IMR-90 (cell line): ENCODE measurements at places on chromosomes 2 and 18. TPM values are rescaled to one million over a fixed set of nuclear protein-coding genes. Genes with fewer than 3 reads are reported as not detected.

DNA sequence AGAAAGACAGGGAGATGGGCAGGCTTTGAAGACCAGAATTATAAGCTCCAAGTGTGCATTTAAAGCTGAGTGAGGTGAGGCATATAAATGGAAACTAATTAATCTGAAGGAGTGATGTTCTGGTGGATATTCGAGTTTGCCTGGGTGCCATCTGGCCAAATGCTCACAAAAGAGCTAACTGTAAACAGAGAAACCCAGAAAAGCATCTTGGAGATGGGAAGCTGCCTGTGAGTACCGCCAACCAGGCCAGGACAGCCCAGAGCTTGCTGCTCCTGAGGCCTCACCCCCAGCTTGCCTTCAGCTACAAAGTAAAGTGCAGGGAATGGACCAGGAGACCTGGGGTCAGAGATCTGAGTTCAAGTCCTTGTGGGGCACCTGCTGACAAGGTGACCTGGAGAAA lies 446.1 kb upstream of the MYT1L start:
- DNase-seq, result no peak

GRCh38 chr2:187504312-187504921 lies 49.8 kb downstream of the TFPI start:
- no peak for DNase-seq

DNA sequence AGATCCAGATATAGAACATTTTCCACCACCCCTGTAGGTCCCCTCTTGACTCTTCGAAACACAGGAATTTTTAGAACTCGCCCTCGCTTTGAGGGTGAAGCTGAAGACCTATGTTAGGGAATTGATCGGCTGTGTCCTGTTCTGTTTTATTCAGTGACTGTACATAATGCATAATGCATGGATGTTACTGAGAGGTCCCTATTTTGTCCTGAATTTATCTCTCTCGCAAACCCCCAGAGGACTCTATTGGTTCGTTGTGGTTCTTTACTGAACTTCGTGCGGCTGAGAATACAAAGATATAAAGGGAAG lies 431 bp upstream of the EIF5B start:
- DNase-seq, result no peak

- DNase-seq, result no peak
Observed at GRCh38 chr2:233448220-233448559, 93.9 kb downstream of the DGKD start.

- DNase-seq, result no peak
Observed at GRCh38 chr2:170475878-170476277, 239.3 kb upstream of the SP5 start.

- DNase-seq, result no peak
Observed at GRCh38 chr2:2799151-2799697, 468.1 kb upstream of the MYT1L start.

- DNase-seq, result no peak
Observed at GRCh38 chr2:80322311-80322920, 17.9 kb upstream of the LRRTM1 start.

GRCh38 chr18:47522359-47522758 lies 270.9 kb upstream of the SKOR2 start:
- DNase-seq, result no peak

DNA sequence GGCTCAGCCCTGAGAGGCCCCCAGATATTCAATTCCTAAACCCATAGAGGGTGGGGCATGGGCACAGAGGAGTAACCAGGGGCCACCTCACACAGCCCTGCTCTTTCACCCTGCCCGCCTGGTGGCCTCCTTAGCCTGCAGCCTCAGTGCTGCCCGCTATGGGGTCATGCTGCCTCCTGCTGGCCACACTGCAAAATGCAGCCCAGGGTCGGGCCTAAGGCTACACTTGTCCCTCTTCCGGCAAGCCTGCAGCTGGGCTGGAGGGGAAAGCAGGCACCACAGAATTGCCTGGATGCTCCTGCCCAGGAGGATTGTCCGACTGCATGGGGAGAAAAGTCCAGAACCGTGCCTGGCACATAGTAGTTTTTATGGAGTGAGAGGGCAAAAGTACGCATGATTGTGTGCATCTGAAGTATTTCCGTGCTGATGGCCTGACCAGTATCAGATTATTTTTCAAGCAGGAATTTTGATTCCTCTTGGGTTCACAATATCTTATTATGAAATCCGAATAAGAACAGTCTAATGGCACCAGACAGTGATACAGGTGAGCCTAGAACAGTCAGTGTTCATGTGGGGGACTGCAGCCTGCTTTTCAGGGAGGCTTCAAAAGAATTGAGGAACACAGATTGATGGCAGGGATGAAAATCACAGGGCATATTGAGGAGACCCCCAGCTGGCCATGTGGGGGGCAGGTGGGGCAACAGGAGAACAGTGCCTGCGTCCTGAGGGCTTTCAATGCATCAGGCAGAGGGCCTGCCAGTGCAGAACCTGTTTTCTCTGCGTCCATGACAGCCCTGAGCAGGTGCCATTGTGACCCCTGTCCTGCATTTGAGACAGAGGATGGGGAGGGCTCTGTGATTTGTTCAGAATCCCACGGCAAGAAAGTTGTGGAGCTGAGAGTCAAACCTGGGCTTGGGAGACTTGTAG lies 51.2 kb upstream of the ALPP start:
- peak; percentile 50 for DNase-seq

DNA sequence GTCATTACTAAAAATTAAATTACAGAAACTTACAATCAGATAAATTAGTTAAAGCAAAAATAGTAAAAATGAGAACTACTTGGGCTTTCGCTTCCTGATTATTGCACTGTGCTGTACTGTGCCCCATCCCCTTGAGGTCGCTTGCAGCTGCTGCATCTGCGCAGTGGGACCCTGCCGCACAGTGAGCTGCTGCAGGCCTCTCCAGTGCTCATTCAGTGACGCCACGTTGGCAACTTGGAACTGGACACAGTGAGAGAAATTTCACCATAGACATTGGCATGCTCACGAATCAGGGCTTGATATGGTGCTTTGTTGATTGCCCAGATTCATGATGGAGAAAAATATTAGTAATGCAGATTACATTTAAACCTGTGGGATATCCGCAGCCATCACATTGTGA lies 290.8 kb upstream of the MYT1L start:
- no peak for DNase-seq

GRCh38 chr2:197080578-197081216 lies 154.2 kb upstream of the PGAP1 start:
- DNase-seq, result no peak

DNA sequence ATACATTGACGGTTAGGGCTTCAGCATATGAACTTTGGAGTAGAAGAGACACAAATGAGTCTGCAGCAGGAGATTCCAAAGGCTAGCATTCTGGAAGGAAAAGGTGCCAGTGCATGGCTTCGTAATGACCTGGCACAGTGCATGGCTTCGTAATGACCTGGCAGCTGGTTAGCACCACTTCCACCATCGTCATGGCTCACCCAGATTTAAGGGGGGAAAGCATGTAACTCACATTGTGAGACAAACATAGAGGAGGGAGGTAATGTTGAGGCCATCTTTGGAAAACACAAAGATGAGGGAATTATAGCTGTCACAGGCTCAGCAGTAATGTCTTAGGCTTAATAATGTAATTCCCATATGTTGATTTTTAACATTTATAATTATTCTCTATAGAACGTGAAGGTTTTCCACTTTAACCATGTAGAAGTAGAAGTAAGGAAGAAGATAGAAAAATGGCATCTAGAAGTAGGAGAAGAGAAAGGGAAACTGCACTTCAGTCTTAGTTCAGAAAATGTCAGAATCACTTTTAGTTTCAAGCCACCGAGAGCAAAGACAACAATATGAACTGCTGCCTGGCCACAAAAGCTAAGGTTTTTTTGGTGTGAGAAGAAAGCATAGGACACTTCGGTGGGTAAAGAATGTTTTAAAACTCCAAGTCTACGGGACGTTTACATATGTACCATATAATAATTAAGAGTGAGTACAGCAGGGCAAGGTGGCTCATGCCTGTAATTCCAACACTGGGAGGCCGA lies 6.8 kb upstream of the STK25 start:
- no peak for DNase-seq

DNA sequence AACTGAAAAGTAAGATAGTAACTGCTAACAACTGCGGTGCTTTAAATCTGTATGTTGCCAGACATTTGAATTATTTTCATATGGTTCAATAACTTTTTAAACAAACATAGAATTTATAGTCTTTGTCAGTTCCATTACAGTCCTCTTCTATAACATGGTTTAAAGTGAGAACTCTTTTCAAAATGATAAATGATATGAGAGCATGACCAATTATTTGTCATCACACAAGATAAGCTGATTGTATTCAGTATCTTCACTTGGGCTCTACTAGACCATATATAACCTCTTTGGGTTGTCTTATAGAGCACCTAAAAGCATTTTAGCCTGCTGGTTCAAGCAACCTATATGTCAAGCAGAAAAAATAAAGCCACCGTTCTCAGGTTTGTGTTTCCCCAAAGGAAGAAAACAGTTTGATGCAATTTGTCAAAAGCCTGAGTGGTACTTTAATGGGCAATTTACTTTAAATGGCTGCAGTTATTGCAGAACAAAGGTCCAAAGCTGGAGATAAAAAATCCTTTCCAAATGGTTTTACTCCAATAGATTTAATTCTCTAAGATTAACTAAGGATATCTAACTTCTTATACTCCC lies 298.4 kb downstream of the FSIP2 start:
- no peak for DNase-seq

- DNase-seq, result no peak
Observed at GRCh38 chr2:137937246-137937645, 27.0 kb upstream of the HNMT start.

DNA sequence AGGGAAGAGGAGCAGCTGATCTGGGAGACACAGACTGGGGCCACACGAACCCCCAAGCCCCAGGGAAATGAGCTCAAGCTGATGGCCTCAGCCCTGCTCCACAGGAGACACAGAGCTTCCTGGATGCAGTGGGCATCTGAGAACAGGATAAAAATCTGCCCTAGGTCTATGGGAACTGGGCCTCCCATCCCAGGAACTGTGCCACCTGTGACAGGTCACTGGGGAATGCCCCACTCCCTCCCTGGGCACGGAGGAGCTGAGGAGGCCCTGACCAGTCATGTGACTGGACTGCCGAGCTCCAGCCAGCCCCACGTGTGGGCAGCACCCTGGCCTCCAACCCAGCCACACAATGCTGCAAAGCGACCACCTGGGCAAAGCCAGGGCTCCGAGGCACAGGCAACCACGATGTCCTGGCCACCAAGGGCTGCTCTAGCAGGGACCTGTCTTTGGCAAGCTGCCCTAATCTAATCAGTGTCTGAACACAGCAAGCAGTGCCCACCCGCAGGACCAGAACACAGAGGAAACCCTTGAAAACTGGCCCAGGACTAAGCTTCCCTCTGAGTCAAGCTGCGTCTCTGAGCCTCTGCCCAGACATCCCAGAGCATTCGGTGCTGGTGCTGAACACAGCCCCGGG lies 57.8 kb upstream of the ID2 start:
- DNase-seq, result no peak

DNA sequence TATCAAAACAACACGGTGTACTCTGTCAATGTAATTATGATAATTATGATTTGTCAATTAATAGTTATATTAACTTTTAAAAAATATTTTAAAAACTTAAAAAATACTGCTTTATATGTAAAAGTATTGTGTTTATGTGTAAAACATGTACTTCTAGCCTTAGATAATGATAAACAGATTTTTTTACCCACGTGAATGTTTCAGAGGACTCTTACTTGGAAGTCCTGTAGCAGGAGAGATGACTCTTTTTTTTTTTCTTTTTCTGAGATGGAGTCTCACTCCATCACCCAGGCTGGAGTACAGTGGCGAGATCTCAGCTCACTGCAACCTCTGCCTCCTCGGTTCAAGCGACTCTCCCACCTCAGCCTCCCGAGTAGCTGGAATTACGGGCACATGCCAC lies 6.2 kb upstream of the MTCL1 start:
- no peak for DNase-seq

GRCh38 chr2:228559774-228560415 lies 378.4 kb upstream of the SPHKAP start:
- DNase-seq, result no peak

- DNase-seq, result peak; percentile 47
Observed at GRCh38 chr2:174775571-174775980, 11.3 kb upstream of the CHRNA1 start.

- no peak for DNase-seq
Observed at GRCh38 chr2:11154016-11154922, 998 bp upstream of the SLC66A3 start.

- no peak for DNase-seq
Observed at GRCh38 chr2:144412709-144413108, 107.2 kb downstream of the ZEB2 start.

DNA sequence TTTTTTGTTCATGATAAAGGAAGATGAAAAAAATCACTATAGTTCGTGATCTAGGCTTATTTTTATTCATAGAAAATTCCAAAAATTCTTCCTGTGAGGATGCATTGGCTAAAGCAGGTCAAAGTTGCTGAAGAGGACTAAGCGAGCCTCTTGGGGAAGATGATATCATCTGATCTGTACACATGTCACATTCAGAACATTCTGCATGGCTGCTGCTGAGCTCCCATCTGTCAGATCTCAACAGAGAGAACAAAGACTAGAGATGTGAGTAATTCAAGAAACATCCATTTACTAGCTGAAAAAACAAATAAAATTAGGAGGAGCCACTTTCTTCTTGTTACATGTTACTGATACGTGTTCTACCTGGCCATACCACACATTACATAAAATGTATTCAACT lies 518.6 kb upstream of the FSIP2 start:
- no peak for DNase-seq

DNA sequence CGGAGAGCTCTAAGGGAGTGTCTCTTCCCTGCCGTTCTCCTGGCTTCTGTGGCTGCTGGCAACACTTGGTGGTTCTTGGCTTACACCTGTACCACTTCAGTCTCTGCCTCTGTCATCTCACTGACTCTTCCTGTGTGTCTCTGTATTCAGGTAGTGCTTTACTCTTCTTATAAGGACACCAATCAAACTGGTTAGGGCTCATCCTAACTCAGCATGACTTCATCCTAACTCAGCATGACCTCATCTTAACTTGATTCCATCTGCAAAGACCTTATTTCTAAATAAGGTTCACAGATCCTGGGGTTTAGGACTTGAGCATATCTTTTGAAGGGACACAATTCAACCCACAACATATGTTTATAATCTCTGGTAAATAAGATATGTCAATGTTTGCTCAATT lies 51.6 kb upstream of the DSEL start:
- DNase-seq, result no peak

- DNase-seq, result no peak
Observed at GRCh38 chr2:178855151-178855550, 47.9 kb upstream of the TTN start.

GRCh38 chr2:64134813-64135212 lies 9.4 kb downstream of the PELI1 start:
- DNase-seq, result no peak

Gene MAB21L4
- total RNA-seq, result not detected in 2 replicates

Gene OBSL1
- total RNA-seq, result 21.4 and 21.5 TPM in 2 replicates

Gene CHRND
- total RNA-seq, result not detected in 2 replicates

Gene MALT1
- 25.3 and 25.8 TPM in 2 replicates for total RNA-seq

Gene ARMC9
- 39.4 and 46.6 TPM in 2 replicates for total RNA-seq

Gene MAP2
- 0.28 and 0.36 TPM in 2 replicates for total RNA-seq

Gene ORMDL1
- total RNA-seq, result 35.8 and 39.2 TPM in 2 replicates

Gene UGT1A3
- total RNA-seq, result not detected in 2 replicates

Gene IGFBP2
- 33.5 and 36.7 TPM in 2 replicates for total RNA-seq

Gene HOXD8
- total RNA-seq, result not detected in 2 replicates

Gene CCBE1
- 93.9 and 148 TPM in 2 replicates for total RNA-seq

Gene NYAP2
- not detected in 2 replicates for total RNA-seq

Gene PNO1
- total RNA-seq, result 14.7 and 25.8 TPM in 2 replicates
